G401 (cell line): ENCODE measurements at places on chromosomes 4 and X. TPM values are rescaled to one million over a fixed set of nuclear protein-coding genes. Genes with fewer than 3 reads are reported as not detected.

DRD5 gene
- total RNA-seq: not detected in 2 replicates

RS1 gene
- total RNA-seq: not detected in 2 replicates

NAP1L2 gene
- 0.86 TPM in 1 of 2 replicates, not detected in the other for total RNA-seq

IRAK1 gene
- total RNA-seq: 140 and 144 TPM in 2 replicates
